ENCODE measurements at places on chromosomes 6 and 20.

GRCh38 chr6:87656857-87657256 is 45.2 kb downstream of the AKIRIN2 start:
- no peak for DNase-seq

- DNase-seq, result no peak
These were observed 70.2 kb upstream of the TMEM170B start for GRCh38 chr6:11467364-11467763.

DNA sequence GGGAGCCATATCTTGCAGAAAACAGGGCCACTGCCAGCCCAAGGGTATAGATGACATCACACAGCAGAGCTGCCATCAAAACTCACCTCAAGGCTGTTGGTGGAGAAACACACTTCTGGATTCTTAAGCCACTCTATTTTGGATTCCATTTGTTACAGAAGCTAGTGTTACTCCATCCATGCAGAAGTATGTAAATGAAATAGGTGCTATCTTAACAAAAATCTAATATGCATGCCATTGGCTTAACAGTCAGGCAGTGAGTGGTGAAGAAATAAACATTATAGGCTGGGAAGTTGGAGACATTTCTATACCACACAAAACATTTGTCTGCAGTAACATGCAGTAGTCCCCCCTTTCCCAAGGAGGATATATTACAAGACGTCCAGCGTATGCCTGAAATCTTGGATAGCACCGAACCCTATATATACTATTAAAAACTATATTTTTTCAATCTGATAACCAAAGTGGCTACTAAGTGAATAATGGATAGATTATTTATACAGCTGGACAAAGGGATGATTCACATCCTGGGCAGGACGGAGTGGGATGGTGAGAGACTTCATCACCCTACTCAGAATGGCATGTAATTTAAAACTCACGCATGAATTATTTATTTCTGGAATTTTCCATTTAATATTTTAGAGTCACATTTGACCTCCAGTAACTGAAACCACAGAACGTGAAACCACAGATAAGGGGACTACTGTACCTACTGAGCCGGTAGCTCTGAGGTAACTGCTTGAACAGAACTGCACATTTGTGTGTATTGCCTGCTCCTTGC is 160.0 kb upstream of the PLN start:
- peak; percentile 65 for DNase-seq

DNA sequence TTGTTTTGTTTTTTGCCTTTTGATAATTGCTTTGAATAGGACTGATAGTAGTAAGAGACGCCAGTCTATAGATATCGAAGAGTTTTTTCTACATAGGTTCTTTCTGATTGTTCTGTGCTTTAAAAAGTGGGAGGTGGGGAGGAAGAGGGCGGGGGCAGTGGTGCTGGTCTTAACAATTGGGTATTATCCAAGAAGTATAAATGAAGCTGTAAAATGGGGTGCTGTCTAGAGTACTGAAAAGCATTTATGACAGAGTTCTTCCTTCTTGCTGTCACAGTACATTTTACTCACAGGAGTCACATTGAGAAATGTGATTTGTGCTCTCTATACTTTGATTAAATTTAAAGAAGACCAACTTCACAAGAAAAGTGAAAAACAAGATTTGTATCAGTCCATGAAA is 41.0 kb downstream of the MAPK14 start:
- no peak for DNase-seq

GRCh38 chr6:56938649-56939191 is 16.2 kb upstream of the BEND6 start:
- peak; percentile 94 for DNase-seq

DNA sequence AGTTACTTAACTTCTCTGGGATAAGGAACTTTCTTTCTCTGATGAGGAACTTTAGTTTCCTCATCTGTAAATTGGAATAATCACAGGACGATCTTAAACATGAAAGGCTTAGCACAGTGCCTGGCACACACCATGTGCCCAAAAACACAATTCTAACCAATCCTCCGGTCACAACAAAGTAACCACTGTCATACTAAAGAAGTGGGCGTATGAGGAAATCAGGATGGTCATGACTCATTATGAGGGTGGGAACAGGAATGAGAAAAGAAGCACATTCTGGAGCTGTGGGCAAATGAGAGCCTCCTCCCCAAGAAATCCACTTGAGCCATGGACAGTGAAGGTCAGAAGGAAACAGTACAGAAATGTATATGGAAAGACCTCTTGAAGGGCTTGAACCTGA is 82.9 kb downstream of the LRFN2 start:
- no peak for DNase-seq

DNA sequence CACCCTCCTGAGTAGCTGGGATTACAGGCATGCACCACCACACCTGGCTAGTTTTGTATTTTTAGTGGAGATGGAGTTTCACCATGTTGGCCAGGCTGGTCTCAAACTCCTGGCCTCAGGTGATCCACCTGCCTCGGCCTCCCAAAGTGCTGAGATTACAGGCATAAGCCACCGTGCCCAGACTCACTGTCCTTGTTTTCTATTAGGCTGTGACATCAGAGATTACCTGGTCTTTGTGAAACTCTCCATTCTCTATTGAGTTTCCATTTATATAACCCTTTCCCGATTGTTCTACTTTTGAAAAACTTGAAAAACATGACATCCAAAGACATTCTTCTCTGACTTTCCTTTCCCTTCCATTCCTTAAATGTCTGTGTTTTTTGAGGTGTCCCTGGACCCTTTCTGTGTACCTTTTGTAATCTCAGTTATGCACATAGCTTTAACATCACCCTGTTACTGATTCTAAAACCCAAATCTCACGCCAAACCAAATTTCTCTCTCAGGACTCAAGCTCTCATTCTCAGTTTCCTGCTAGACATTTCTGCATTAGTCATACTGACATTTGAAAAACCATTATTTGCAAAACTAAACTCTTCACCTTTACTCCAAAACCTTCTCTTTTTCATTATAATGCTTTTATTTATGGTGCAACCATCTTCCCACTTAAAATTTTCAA is 137.0 kb downstream of the KHDC1L start:
- no peak for DNase-seq

DNA sequence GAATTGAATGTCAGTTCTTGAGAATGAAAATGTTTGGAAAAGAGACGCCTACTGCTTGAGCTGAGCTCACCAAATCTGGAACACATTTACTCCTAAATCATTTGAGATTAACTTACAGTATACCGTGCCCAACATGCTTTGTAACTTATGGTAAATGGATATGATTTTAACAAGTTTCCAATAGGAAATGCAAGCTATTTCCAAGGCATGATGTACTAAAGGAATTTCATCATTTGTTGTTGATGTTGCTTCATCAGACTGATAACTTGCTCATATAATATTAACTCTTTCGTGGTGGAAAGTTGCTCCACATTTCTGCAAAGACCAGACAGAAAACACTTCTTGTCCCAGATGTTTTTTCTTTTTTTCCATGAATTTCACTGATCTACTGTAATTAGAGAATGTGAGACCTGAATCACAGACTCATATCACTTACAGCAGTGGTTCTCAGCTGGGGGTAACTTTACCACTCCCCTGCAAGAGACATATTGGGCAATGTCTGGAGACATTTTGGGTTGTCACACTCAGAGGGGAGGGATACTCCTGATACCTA is 116.6 kb upstream of the TRAF3IP2 start:
- DNase-seq, result peak; percentile 46

- no peak for DNase-seq
These were observed 34.9 kb downstream of the GMPR start for GRCh38 chr6:16273256-16273655.

GRCh38 chr6:5701174-5701573 is 305.6 kb downstream of the NRN1 start:
- no peak for DNase-seq

GRCh38 chr6:18388271-18388670 is 1.1 kb downstream of the RNF144B start:
- DNase-seq, result no peak

DNA sequence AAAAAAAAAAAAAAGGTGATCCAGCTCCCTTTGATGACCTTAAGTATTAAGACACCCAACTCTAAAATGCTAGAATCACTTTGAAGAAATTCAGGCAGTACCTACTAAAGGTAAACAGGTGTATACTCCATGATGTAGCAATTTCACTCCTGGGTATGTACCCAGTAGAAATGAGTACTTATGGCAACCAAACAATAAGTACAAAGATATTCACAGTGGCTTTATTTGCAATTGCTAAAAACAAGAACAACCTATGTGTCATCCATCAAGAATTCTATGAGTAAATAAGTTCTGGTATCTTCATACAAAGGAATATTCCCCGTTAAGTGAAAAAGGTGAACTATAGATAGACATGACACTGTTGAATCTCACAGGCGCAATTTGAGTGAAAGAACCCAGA is 29.4 kb downstream of the MDGA1 start:
- DNase-seq, result no peak

- no peak for DNase-seq
These were observed 258.3 kb upstream of the TCF21 start for GRCh38 chr6:133630651-133631050.

- DNase-seq, result no peak
These were observed 15.8 kb downstream of the MAN1A1 start for GRCh38 chr6:119333707-119334295.

DNA sequence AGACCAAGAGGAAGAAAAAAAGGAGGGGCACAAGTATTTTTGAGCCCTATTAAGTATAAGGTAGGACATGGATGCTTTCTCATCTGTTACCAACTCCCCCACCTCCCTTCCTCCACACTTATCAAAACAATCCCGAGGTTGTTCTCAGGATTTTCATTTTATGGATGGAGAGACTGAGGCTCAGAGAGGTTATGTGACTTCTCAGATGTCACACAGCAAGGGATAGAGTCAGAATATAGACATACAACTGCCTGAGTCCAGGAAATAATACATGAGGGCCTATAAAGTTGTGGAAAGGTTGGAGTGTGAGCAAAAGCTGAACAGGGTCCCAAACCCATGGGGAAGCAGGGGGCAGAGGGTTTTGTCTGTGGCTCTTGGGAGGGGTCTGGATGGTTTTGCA is 19.3 kb downstream of the KCNK17 start:
- no peak for DNase-seq

DNA sequence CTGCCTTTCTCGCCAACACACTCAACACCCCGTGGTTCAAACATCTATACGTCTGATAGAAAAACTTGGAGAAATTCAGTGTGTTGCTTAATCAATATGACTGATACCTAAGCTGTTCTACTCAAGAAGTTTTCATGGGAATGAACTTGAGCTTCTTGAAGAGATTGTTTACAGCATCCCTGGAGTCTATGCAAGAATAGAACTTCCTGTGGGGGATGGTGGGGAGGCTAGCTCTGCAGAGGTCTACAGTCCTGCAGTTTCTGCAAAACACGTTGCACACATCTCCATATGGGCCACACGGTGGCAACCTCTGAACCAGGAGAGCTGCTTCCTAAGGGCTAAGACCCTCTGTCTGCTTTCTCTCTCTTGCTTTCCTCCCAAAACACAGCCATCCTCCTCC is 32.7 kb upstream of the FANCE start:
- DNase-seq, result no peak

- no peak for DNase-seq
These were observed 381.8 kb downstream of the CDKAL1 start for GRCh38 chr6:20916086-20916485.

DNA sequence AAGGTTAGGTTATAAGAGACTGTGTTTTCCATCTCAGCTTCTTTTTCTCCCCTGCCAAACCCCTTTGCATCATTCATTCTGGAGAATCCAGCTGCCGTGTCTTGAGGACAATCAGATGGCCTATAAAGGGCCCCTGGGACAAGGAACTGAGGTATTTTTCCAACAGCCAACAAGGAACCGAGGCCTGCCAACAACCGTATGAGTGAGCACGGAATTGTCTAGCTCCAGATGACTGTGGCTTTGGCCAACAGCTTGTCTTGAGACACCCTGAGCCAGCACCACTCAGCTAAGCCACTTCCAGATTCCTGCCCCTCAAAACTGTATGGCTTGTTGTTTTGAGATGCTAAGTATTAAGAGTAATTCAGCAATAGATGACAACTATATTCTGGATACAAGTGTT is 433.7 kb upstream of the HSF2 start:
- no peak for DNase-seq

DNA sequence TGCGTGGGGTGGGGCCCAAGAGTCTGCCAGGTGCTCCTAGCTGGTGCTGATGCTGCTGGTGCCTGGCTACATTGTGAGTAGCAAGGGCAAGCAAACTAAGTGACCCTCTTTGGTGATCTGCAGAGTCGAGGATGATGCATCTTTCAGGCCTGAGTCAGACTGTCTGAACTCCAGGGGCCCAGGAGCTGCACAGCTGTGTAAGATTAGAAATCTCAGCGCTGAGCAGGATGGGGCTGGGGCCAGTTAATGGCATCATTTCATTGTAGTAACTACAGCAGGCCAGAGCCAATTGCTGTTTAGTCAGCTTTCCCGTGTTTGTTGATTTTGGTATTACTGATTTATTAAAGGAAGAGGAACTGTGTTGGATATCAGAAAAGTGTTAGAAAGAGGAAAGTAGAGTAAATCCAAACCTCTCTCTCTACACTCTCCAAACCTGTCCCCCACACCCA is 365.2 kb downstream of the PAX1 start:
- DNase-seq, result no peak

GRCh38 chr6:163872335-163872734 is 457.8 kb downstream of the QKI start:
- DNase-seq, result peak; percentile 74
